Pulmonary artery endothelial cell (primary cell): ENCODE measurements at places on chromosomes 3 and 15. TPM values are rescaled to one million over a fixed set of nuclear protein-coding genes. Genes with fewer than 3 reads are reported as not detected.

DNA sequence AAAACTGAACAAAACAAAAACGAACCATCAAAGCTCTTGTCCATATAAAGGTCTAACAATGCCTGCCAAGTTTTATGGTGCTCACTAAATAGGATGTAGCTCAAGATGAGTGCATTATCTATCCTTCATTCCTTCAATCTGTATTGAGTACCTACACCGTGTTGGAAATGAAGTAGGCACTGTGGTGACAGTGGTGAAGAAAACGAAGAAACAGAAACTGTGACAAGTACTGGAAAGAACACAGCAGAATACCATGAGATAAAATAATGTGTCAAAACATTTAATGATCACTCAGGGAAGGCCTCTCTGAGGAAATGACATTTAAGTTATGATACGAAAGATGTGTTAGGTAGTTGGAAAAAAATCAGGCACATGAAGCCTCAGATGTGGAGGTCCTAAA lies 36.2 kb downstream of the CBLB start:
- no peak for DNase-seq

DNA sequence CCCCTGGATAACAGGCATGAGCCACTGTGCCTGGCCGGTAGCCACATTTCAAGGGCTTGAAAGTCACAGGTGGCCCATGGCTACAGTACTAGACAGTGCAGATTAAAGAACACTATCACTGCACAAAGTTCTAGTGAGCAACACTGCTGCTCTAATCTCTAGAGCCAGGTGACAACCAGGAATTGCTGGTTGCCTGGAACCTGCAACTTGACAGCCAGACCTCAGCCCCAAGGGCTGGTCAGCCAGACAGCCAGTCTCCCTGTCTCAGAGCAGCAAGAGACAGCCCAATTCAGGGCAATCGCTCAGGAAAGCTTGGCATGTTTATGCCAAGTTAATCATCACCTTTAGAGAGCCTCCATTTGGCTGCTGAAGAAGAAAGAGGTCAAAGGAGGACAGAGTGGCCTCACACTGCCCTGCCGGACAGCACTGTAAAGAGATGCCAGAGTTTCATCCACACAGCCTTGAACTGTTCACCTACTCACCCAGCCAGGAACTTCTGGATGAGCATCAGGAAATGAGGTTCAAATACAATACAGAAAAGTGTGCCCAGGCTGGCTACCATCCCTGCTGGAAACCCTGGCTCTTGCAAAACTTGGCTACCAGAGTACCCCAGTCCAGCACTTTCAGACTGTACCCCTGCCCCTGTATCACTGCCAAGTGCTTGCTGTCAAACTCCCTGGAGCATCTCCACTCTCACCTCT lies 6.0 kb downstream of the CCDC12 start:
- DNase-seq = no peak

Gene FAM131A
- total RNA-seq = 40.4 and 44.6 TPM in 2 replicates

Gene CEP19
- 1.4 and 2.3 TPM in 2 replicates for total RNA-seq

GRCh38 chr3:52857864-52858263 lies 23.0 kb upstream of the MUSTN1 start:
- no peak for DNase-seq

Gene IL17RC
- 18.3 and 18.7 TPM in 2 replicates for total RNA-seq

Gene CPLX3
- total RNA-seq = not detected in 2 replicates

Gene ATP10A
- not detected in 2 replicates for total RNA-seq
